ENCODE measurements at places on chromosomes 11 and 22.

DNA sequence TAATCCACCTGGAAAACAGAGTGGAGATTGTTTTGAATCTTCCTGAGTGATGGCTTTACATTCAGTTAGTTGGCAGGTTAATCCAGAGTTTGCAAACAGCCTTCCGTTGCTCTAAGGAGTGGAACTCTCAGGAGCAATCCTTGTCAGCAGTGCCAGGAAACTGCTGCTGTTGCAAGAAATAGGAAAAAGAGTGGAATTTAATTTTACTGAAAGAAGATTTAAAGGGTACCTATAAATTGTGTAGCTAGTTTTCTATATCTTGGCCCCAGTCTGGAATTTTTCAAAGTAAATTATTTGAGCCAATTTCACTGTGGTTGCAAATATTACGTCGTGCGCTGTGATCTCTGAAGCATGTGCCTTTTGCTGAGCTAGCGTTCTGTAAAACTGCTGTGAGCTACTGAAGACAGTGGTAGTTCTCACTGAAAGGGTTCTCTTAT is 55.5 kb upstream of the SLC5A12 start:
- DNase-seq, result no peak

GRCh38 chr11:100923555-100923954 is 206.1 kb downstream of the PGR start:
- no peak for DNase-seq

GRCh38 chr22:49727191-49727880 is 100.3 kb downstream of the BRD1 start:
- no peak for DNase-seq

GRCh38 chr11:44416776-44417175 is 106.8 kb upstream of the ALX4 start:
- no peak for DNase-seq

DNA sequence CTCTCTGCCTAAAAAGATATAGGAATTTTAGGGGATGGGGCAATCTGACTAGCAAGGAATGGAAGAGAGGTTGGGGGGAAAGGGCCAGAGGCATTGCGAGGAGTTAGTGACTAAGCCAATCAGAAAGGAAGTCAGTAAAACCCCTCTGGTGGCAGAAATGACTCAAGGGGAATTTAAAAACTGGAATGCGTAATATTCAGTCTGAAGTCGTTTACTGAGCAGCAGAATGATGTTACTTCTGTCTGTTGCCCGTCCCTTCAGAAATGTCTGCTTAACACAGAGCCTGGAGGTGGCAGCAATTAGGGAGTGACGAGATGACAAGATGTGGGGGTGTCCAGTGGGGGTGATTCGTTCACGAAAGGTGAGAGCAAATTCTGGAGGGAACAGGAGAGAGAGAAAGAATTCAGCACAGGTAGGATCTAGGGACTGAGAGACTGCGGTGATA is 107.7 kb upstream of the CLMP start:
- no peak for DNase-seq

DNA sequence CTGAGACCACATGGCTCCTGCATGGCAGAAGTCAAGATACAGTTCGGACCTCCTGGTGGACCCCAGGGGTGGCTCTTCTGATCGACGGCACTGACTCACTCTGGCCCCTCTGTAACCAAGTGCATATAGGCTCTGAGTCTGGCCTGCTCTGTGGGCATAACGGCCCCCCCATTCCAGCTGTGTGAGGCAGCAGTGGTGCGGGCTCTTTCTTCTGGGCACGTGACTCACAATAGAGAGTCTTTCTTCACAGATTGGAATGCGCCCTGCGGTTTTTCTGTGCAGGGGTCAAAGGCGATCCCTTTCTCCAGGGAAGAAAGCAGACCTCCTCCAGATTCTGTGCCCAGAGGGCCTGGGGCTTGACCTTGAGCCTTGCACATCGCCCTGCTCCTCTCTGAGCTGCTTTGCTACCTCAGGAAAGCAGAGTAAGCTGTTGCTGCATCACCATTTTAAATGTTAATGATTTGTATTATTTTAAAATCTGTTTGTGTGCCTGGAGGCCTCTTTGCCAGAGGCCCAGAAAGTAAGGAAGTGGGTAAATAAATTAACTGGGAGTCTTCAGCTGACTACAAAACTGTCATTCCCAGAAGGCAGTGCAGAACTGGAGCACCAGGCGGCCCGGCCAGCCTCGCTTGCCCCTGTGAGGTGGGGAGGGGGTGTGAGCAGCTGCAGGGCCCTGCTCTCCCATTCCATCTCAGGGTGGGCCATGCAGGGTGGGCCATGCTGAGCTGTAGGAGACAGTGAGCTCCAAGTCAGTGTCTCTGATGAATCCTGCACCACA is 199.0 kb downstream of the GRIK4 start:
- no peak for DNase-seq

- no peak for DNase-seq
These were observed 893.9 kb downstream of the OPCML start for GRCh38 chr11:132638423-132638822.

GRCh38 chr22:39178206-39179111 is 26.0 kb upstream of the CBX7 start:
- peak; percentile 16 for DNase-seq

GRCh38 chr22:47019012-47019790 is 256.8 kb downstream of the TBC1D22A start:
- no peak for DNase-seq

GRCh38 chr11:128298271-128298670 is 289.1 kb downstream of the ETS1 start:
- DNase-seq, result no peak

DNA sequence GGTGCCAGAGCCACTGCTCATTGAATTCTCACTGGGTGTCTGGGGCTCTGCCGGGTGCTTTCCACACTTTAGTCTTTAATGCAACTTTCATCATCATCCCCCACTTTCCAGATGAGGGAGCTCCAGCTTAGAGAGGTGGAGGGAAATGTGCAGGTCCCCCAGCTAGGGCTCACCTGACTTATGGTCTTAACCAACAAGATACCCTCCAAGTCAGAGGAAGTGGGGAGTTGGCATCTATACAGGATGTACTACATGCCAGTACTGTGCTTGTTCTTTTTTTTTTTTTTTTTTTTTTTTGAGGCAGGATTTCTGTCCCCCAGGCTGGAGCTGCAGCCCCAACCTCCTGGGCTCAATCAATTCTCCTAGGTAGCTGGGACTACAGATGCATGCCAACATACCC is 26.3 kb downstream of the C22orf42 start:
- DNase-seq, result no peak

GRCh38 chr11:47127213-47127612 is 49.5 kb downstream of the ARFGAP2 start:
- DNase-seq, result no peak

- DNase-seq, result no peak
These were observed 17.2 kb upstream of the BSX start for GRCh38 chr11:122998727-122999366.

DNA sequence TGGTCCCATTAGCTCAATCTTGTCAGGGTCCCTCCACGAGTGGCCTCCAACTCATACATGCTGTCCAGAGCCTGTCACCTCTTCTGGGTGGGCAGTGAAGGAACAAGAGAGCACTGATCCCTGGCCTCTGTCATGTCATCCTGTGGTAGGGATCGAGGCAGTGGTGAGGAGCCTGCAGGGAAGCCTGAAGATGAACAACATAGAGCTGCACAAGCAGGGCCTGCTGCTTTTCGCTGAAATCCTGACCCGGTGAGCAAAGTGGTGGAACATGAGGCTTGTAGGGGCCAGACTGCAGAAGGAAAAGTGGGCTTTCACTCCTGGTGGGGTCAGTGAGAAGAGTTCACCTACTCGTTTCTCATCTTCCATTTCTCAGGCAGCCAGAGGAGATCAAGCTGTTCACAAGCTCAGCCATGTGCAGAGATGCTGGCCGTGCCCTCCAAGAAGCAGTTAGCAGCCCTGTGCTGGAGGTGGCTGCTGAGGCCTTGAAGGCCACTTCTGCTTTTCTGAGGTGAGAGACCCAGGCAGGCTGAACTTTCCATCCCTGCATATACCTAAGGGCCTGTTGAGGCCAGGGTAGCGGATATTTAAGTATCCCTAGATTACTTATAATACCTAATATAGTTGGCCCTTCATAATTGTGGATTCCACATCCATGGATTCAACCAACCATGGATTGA is 32.9 kb downstream of the MEI1 start:
- no peak for DNase-seq

GRCh38 chr22:48929276-48929790 is 898.3 kb downstream of the BRD1 start:
- DNase-seq, result no peak

DNA sequence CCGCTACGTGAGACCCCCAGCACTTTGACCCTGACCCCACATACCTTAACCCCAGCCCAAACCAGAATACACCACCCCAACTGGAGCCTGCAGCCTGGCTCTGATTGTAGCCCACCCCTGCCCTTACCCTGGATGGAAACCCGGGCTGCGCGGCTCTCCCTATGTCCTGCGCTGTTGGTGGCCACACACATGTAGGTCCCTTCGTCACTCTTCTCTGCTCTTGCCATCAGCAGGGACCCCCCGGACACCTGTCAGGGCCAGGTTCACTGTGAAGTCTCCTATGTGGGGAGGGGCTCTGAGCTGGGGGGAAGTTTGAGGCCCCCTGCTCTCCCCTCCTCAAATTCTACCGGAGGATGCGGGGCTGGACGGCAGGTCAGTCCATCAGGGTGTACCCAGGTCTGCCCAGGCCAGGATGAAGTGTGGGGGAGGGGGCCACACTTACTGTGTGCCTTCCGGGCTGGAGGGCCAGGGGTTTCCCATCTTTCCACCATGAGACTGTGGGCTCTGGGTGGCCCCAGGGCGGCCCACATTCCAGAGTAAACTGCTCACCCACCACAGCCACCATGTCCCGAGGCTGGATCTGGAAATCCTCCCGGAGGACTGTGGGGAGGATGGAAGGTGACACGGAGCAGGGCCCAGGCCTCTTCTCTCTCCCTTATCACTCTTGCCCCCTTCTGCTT is 1.5 kb downstream of the ROBO4 start:
- no peak for DNase-seq

DNA sequence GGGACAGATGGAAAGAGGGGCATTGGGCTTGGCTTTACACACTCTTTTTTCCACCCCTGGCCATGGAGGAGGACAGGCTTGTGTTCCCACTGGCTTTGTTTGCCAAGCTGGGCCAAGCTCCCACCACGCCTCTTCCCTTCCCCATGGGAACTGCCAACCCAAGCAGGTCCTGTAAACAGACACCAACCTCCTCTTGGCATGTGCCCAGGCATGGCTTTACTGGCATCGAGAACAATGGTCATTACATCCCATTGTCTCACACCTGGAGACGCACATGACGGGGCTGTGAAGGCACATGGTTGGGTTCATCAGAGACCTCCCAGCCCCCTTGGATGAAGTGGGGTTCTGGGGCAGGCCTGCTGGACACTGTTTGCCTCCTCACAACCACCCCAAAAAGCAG is 11.7 kb downstream of the SEC14L3 start:
- DNase-seq, result no peak

DNA sequence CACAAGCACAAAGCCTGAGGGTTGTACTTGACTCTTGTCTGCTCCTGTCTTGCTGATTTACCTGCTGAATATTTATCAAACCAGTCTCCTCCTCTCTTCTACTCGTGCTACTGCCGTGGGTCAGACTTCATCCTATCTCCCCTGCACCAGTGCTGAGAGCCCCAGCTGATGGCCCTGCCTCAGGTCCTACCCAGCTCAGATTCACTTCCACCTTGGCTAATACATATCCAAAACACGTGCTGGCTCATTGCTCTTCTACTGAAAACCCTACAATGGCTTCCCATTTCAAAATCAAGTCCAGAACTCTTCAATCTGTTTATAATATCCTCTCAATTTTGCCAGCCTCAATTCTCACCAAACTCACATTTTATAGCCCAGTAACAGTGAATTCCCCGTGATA is 48.3 kb downstream of the RAB30 start:
- no peak for DNase-seq

DNA sequence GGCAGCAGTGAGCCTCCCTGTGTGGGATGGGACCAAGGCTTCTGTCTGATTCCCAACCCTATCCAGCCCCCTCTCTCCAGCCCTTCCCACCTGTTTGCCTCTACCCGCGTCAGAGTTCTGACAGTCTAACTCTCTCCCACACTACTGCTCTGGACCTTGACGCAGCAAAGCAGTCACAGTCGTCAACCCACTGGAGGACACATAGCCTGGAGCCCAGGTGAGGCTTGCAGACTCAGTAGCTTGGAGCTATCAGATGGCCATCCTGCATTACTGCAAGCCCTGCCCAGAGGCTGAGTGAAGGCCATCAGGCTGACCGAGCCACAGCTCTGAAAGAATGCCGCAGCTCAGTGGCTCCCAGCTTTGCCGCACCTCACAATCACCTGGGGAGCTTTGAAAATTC is 3.7 kb downstream of the OAF start:
- DNase-seq, result no peak

GRCh38 chr11:20596205-20597153 is 2.9 kb upstream of the SLC6A5 start:
- no peak for DNase-seq

DNA sequence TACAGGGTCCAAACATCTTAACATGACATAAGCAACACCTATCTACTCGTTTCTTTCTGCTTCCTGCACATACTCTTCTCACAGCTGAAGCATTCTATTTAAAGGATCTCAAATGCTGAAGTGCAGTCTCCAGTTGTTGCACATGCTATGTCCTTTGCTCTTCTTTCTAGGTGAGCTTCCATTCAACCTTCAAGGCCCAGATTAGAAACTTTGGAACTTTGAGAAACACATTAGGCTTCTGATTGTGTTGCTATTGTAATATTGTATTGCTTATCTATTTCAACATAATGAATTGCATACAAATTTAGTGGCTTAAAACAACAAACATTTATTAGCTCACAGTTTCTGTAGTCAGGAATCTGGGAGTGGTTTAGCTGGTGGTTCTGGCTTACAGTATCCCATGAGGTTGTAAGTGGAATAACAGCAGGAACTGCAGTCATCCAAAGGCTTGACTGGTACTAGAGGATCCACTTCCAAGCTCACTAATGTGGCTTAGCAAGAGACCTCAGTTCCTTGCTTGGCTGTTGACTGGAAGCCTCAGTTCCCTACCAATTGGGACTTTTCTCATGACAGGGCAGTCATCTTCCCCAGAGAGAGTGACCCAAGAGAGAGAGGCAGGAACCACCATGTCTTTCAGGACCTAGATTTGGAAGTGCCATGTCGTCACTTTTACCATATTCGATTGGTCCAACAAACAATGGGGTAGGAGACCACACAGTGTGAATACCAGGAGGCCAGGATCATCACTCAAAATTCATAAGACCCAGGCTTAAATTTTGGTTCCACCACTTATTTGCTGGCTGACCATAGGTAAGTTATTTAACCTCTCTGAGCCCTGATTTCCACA is 27.2 kb upstream of the RASSF10 start:
- DNase-seq, result no peak

GRCh38 chr11:41134971-41135370 is 324.5 kb downstream of the LRRC4C start:
- no peak for DNase-seq

DNA sequence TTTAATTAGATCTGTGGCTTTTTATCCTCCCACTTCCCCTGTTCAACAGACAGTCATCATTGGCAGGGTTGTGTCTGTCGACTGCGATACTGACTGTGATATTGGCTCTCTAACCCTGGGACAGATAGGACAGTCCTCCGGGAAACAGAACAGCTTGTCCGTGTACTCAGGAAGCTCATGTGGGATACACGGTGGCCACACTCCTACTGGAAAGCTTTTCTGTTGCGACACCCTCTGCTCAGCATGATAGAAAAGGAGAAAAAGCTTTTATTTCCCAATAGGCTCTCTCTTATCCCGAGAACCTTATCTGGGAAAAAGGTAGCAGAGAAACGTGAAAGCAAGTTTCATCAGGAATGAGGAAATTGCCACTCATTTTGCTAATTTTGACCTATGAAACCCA is 60.4 kb upstream of the HSPA8 start:
- DNase-seq, result no peak

All from bone marrow (tissue), 2 donors.